ENCODE measurements at places on chromosomes 5 and 9.

DNA sequence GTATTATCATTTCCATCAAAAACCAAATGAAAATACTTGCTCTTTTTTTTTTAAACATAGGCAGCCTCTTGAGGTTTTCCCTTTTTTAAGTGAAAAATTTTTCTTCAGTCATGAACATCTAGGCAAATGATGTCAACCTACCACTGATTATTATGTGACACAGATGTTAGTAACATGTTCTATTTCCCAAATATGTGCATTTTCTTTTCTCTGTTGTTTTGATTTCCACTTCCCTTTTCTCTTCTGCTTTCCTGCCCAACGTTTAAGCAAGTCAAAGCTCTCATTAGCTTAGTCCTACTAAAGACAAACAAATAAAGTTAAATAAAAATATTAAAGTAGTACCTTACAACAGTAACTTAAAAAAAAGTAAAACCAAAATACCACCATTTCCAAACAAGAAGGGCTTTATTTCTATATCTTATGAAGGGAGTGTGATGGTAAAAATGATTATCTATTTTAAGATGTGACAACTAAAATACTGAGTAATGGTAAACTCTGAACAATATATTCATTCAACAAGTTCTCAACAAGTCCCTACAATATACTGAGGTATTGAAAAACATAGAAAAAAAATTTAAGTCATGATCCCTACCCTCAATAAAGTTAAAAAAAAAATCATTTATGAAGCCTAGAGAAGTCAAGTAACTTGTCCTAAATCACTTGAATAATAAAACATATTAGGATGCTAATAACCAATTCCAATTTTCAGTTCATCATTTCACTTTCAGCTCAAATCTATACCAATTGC lies 9.4 kb downstream of the SLC38A9 start:
- DNase-seq = no peak

DNA sequence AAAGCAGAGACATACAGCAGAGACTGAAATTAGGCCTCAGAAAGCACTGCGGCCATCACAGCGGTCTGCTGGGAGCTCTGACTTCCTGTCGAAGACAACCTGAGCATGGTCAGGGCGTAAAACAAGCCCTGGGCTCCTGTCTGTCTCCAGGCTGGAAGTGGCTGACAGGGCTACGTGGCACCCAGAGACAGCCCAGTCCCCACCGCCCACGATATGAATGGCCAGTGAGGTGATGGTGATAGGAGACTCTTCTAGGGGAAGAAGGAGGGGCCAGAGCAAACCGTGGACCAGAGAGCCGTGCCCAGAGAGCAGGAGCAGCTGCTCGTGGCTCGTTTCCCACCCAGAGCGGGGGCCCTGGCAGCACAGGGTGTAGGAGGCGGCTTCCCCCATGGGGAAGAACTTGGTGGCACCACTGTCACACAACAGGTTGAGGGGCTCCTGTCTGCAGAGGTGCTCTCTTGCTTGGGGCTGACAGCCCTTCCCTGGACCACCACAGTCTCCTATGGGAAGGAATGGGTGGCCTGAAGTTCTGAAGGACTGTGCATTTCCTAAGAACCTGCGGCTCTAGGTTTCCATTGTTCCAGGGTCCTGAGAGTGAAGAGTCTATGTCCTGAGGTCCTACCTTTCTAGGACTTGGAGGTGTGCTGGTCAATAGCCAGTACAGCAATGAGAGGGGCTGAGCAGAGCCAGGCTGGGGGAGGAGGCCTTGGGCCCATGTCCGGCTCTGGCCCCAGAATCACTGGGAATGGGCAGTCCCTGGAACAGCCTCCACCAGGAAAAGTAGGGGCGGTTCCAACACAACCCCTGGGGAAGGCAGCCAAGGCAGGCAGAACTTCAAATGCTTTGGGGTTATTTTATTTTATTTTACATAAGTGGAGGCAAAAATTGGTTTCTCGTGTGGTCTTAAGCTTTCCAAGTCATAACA lies 56.4 kb downstream of the BARX1 start:
- DNase-seq = no peak

GRCh38 chr5:89556215-89556913 lies 673.4 kb upstream of the MEF2C start:
- DNase-seq = no peak

DNA sequence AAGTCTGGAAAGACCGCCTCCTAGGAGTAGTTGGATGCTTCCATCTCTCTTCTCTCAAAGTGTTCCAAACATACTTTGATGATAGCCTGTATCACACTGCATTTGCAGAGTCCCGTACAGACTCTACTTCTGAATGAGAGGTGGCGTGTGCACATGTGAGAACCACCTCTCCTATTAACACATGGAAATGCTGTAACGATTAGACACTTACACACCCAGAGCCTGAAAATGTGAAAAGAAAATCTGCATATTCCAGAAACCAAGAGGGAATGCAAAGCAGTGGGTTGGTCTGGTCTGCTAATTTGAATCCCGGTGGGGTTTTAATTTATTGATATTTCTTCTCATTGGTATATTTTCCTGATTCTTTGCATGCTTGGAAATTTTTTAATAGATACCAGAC lies 10.5 kb downstream of the UGCG start:
- no peak for DNase-seq

DNA sequence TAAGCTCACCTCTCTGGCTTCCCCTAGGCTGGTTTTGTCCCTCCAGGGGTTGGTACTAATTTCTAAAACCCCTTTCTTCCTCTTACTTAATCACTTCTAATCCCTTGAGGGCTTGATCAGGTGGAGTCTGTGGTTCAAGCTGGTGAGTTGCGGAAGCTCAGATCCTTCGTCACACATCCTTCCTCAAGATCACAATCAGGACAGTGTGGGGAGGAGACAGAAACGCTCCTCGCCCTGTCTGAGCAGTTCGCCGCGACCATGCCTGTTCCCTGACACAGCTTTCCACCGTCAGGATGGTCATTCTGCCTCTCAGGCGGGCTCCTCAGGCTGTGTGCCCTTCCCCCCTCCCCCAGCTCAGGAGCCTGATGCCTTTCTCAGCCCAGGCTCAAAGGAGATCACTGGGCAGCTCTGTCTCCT lies 24.3 kb downstream of the CPLX2 start:
- peak; percentile 69 for DNase-seq

- DNase-seq = no peak
Observed at GRCh38 chr9:137984520-137985257, 107.1 kb downstream of the CACNA1B start.

DNA sequence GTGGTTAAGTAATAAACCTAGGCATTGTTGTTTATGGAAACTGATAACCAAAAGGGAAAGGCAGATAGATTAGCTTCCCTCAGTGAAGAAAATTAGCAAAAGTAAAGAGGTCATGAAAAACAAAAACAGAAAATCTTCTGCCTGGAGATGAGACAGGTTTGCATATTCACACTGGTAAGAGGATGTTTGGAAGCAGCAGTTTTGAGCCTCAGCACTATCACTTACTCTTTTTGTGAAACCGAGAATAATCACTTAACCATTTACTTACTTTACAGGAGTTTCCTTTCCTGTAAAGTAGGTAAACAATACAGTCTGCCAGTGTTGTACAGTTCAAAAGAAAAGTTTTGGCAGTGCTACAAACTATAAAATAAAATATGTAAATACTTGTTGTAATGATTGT lies 35.5 kb upstream of the EMB start:
- DNase-seq = no peak

GRCh38 chr5:14166437-14166836 lies 23.3 kb downstream of the TRIO start:
- no peak for DNase-seq

DNA sequence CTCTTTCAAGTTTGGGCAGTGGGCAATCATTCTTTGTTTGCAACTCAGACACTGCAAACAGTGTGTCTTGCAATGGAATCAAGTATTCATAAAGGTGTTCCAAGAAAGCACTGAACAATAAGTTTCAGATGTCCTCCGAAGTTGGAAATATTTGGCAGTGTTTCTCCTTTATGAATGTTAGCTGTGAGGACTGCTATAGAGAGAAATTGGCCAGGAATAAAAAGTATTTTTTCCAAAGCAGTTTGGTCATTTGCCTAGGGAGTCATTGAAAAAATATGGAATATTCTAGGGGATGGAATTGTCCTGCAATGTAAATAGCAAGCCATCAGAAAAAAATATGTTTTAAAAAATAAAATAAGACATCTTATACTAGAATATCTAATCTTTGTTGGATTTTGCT lies 688.6 kb upstream of the SEMA6A start:
- DNase-seq = no peak

GRCh38 chr5:73825736-73826135 lies 199.7 kb downstream of the ARHGEF28 start:
- no peak for DNase-seq
